ENCODE measurements at places on chromosomes 2 and 18.

- DNase-seq: no peak
Observed at GRCh38 chr2:6630209-6630608, 235.5 kb downstream of the CMPK2 start.

GRCh38 chr2:51795248-51795888 lies 763.4 kb upstream of the NRXN1 start:
- DNase-seq: no peak

- no peak for DNase-seq
Observed at GRCh38 chr18:12658426-12659138, 675 bp upstream of the SPIRE1 start.

- DNase-seq: no peak
Observed at GRCh38 chr2:181552808-181553207, 95.6 kb downstream of the ITGA4 start.

GRCh38 chr2:151777935-151778334 lies 43.7 kb upstream of the NEB start:
- DNase-seq: no peak

- DNase-seq: no peak
Observed at GRCh38 chr18:40962784-40963183, 992.2 kb upstream of the PIK3C3 start.
